ENCODE measurements at places on chromosomes 6 and 20.

- no peaks in the 10 kb centered on the region for H3K27me3 ChIP-seq
- no peak for DNase-seq
- H3K4me3 ChIP-seq = no peak overlapping the region
- no peak overlapping the region for H3K27ac ChIP-seq
- H3K36me3 ChIP-seq = peaks cover 2% of the 10 kb centered on the region
Measured at GRCh38 chr6:53239526-53239925, 90.9 kb upstream of the GCM1 start.

GRCh38 chr6:33015798-33016197 lies 6.4 kb upstream of the HLA-DOA start:
- DNase-seq = no peak
- no peaks in the 10 kb centered on the region for H3K36me3 ChIP-seq
- H3K4me1 ChIP-seq = peaks cover 34% of the 10 kb centered on the region
- H3K27me3 ChIP-seq = peaks cover 20% of the 10 kb centered on the region

DNA sequence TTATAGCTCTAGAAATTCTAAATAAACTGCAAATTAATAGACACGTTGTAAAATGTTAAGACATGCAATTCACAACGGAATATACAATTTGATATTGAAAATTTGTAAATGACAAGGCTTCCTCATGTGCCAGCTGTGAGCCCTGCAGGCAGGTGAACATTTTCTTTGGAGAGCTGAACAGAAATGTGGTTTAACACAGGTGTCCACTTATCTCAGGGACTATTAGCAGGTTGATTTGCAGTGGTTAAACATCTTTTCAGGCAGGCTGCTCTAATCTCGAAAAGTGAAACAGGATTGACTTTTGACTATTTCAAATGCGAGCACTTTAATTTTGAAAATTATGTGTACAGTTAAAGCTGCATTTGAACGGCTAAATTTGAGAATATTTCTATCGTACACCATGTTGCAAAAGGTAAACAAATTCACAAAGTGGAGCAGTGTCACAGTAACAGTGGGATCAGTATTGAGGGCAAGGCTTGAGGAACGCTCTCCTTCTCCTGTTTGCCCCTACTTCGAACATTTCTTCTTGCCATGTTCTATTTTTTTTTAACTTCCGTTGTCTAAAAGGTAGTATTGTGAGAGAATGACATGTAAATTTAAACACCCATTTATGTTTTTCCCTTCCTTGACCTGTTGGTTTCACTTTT lies 210.8 kb downstream of the CDKAL1 start:
- no peaks in the 10 kb centered on the region for H3K4me1 ChIP-seq
- no peaks in the 10 kb centered on the region for H3K27me3 ChIP-seq
- no peak for DNase-seq
- H3K36me3 ChIP-seq = peaks cover 18% of the 10 kb centered on the region
- H3K27ac ChIP-seq = no peak overlapping the region

DNA sequence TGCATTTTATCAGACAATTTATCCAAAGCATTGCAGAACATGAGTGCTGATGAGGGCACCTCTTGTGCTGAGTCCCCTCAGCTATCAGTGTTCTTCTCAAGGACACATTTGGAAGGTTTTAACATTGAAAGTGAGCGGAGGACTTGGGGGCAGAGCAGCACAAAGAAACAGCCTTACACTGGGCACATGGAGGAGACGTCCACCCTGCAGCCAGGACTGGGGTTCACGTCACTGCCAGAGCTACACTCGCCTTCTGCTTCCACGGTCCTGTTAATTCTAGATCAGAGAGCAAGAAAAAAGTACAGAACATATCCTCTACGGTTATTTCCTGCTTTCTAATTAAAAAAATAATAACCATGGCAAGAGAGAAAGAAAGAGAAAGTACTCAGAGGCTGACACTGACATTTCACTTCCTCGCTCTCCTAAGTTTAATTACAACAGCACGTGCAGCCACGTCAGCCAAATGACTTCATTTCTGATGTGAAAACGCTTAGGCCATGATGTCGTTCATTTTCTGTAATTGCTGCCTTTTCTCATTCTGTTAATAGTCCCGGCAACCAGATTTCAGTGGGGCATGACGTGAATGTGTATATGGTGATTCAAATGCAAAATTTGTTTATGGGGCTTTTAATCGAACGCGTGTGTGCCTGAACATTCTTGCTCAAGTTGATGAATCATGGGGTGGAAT lies 5.1 kb downstream of the PRND start:
- no peaks in the 10 kb centered on the region for H3K36me3 ChIP-seq
- H3K4me1 ChIP-seq = peaks cover 12% of the 10 kb centered on the region
- peak overlapping the region; percentile 59 for H3K4me3 ChIP-seq

DNA sequence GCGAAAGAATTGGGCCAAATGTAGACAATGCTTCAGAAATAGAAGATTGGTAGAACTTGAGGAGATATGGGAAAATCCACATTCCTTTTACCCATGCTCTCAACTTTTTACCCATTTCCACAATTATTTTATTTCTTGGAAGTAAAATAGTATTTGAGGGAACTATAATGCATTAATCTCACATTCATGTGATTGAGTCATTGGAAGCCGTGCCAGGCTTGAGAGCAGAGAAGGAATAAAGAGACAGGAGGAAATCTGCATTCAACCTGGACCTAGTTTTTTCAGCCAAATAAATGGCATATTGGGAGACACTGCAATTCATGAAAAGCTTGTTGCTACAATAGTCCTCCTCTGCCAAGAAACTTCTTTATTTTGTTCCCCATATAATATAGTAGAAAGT lies 2.8 kb upstream of the NUP153 start:
- peaks cover 24% of the 10 kb centered on the region for H3K36me3 ChIP-seq
- no peaks in the 10 kb centered on the region for H3K27me3 ChIP-seq
- no peak for DNase-seq

DNA sequence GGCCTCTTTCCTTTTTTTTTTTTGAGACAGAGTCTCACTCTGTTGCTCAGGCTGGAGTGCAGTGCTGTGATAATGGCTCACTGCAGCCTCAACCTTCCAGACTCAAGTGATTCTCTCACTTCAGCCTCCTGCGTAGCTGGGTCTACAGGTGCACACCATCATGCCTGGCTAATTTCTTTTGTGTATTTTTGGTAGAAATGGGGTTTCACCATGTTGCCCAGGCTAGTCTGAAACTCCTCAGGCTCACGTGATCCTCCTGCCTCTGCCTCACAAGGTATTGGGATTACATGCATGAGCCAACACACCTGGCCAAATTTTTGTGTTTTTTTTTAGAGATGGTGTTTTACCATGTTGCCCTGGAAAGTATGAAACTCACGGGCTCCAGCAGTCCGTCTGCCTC lies 29.3 kb downstream of the SRC start:
- no peak overlapping the region for H3K27ac ChIP-seq
- no peak overlapping the region for H3K4me3 ChIP-seq
- H3K27me3 ChIP-seq = no peaks in the 10 kb centered on the region
- H3K4me1 ChIP-seq = no peaks in the 10 kb centered on the region
- H3K36me3 ChIP-seq = no peaks in the 10 kb centered on the region
- no peak for DNase-seq

GRCh38 chr6:2450546-2450945 lies 205.1 kb upstream of the GMDS start:
- no peak overlapping the region for H3K27ac ChIP-seq
- DNase-seq = no peak
- H3K4me3 ChIP-seq = no peak overlapping the region
- no peaks in the 10 kb centered on the region for H3K36me3 ChIP-seq

DNA sequence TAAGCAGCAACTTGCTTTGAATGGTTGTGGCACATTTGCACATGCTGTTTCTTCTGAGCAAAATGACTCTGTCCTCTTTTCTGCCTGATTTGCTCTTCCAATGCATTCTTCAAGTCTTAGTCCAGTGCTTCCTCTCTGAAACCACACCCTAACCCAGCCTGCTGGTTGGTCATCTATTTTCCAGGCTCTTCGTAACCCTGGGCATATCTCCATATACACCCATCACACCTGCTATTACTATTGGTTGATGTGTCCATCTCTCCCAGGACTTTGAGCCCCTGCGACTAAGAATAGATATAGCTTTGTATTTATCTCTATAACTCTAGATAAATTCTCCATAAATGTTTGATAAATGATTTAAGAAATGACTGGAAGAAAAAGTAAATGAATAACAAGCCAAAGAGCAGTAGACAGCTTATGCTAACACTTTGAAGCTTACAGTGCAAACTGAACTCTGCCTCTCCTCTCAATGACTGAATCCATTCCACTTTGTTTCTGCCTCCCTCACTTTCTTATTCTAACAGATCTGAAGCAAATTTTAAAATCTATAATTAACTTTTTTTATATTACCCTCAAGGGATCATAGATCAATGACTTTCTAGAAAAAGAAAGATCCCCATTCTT lies 59.7 kb upstream of the NT5E start:
- H3K36me3 ChIP-seq = no peaks in the 10 kb centered on the region
- no peak overlapping the region for H3K27ac ChIP-seq
- peaks cover 10% of the 10 kb centered on the region for H3K4me1 ChIP-seq
- H3K27me3 ChIP-seq = no peaks in the 10 kb centered on the region
- no peak overlapping the region for H3K4me3 ChIP-seq
- DNase-seq = no peak

DNA sequence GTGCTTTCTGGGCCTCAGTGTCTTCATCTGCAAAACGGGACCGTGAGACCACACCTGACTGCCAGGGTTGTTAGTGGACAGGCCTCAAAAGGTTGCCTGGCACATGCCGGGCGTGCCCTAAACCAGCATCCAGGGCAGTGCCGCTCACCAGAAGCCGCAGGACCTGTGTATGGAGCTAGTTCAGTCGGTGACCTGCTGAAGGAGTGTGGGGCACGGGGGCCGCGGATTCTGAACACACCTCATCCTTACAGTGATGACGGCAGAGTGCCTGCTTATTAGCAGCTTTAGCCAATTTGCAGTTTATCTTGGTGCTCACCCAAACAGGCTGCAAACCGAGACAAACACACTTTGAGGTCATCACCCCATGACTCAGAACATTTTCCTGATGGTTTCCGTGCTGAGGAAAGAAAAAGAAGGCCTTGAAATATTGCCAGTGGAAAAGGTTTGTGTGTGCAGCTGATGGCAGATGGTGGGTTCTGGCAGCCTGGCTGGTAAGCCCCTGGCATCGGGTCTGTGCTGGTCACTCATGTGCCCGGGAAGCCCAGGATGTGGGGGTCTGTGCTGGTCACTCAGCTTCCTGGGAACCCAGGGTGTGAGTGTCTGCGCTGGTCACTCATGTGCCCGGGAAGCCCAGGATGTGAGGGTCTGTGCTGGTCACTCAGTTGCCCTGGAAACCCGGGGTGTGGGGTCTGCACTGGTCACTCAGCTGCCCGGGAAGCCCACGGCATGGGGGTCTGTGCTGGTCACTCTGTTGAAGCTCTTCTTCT lies 153.8 kb downstream of the ERMARD start:
- H3K36me3 ChIP-seq = no peaks in the 10 kb centered on the region
- H3K27ac ChIP-seq = no peak overlapping the region
- DNase-seq = no peak
- no peak overlapping the region for H3K4me3 ChIP-seq
- H3K27me3 ChIP-seq = no peaks in the 10 kb centered on the region

DNA sequence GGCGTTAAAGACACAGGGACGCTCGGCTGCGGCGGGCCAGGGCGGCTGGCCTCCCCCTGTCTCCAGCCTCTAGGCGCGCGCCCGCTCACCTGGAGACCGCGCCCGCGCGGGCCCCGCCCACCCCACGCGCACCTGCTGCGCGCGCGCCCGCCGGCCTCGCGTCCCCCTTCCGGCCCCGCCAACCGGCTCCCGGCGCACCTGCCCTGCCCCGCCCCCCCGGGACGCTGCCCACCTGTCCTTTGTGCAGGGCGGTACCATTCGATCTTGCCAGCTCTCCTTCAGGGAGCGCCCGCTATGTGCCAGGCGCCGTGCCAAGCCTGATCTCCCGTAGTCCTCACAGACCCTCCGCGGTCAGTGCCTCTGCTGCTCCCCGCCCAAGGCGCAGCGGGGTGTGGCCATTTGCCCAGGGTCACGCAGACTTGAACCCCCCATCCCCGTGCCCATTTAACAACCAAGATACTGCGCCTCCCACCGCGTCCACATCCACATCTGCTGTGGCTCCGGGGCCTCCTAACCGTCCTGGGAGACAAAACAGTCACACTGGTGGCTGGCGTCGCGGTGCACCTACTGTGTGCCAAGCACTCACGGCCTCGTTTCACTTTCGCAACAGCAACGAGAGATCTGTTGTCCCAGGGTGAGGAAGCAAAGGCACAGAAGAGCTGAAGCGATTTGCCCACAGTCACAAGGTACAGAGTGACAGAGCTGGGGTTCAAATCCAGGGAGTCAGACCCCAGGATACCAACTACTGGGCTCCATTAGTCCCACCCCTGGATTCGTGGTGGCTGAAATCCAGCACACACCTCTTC lies 48.1 kb downstream of the NOL4L start:
- H3K27ac ChIP-seq = peak overlapping the region; percentile 97
- H3K36me3 ChIP-seq = peaks cover 32% of the 10 kb centered on the region
- DNase-seq = peak; percentile 42
- no peaks in the 10 kb centered on the region for H3K27me3 ChIP-seq
- H3K4me1 ChIP-seq = peaks cover 67% of the 10 kb centered on the region

- no peaks in the 10 kb centered on the region for H3K36me3 ChIP-seq
- H3K4me3 ChIP-seq = no peak overlapping the region
- H3K27ac ChIP-seq = no peak overlapping the region
- DNase-seq = no peak
Measured at GRCh38 chr20:8139899-8140298, 7.8 kb downstream of the PLCB1 start.

- H3K4me1 ChIP-seq = no peaks in the 10 kb centered on the region
- H3K4me3 ChIP-seq = no peak overlapping the region
- no peak for DNase-seq
- H3K27me3 ChIP-seq = peaks cover 9% of the 10 kb centered on the region
- no peak overlapping the region for H3K27ac ChIP-seq
Measured at GRCh38 chr20:63482021-63482587, 9.6 kb upstream of the KCNQ2 start.

DNA sequence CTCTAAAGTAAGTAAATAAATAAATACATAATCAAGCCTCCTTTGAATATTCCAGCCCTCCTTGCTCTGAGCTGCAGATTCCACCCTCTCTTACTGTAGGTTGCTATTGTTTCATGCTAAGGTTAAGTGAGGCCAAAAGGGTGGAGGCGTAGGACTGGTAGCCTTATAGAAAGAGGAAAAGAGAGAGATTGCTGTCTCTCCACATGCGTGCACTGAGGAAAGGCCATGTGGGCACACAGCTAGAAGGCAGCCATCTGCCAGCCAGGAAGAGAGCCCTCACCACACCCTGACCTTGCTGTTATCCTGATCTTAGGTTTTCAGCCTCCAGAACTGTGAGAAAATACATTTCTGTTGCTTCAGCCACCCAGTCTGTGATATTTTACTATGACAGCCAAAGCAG lies 87.4 kb upstream of the SHLD1 start:
- H3K36me3 ChIP-seq = no peaks in the 10 kb centered on the region
- H3K4me1 ChIP-seq = peaks cover 10% of the 10 kb centered on the region
- DNase-seq = no peak

GRCh38 chr6:98636941-98637340 lies 197.4 kb upstream of the POU3F2 start:
- H3K4me1 ChIP-seq = no peaks in the 10 kb centered on the region
- no peak overlapping the region for H3K4me3 ChIP-seq
- no peaks in the 10 kb centered on the region for H3K27me3 ChIP-seq

DNA sequence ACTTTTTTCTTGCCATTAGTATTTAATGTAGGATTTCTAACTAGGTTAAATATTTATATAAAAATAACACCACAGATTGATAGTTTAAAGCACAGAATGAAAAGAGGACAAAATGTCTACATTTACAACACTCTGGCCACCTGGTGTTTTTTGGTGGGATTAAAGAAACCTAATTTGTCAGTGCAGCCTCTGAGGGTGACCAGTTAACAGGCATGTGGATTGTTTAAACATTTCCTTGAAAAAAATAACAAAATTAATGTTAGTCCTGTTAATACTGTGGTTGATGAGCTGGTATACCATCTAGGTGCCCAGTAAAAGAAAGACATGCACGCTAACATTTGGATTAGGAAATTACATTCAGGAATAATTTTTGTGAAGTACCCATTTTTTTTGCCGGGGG lies 8.8 kb downstream of the SLC9A8 start:
- H3K27ac ChIP-seq = peak overlapping the region; percentile 57
- H3K36me3 ChIP-seq = peaks cover 71% of the 10 kb centered on the region
- DNase-seq = no peak
- H3K4me1 ChIP-seq = peaks cover 55% of the 10 kb centered on the region
- no peaks in the 10 kb centered on the region for H3K27me3 ChIP-seq
